ENCODE measurements at places on chromosomes 2 and 18.

DNA sequence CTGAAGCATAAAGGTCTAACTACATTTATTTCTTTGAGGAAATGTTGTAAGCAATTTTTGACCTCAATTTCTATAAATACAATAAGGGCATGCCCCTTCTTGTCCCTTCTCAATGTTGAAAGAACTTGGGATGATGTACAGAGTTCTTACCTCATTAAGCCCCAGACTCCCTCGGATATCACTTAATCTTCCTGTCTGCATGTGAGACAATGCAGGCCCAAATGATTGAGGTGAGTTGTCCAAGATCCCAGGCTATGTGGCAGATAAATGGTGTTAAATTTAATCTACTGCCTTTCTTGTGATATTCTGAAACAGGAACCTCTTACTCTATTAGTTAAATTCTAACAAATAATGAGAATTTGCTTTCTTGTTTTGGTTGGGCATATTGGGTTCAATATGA, 1073.4 kb upstream of the GYPC start:
- DNase-seq: no peak

DNA sequence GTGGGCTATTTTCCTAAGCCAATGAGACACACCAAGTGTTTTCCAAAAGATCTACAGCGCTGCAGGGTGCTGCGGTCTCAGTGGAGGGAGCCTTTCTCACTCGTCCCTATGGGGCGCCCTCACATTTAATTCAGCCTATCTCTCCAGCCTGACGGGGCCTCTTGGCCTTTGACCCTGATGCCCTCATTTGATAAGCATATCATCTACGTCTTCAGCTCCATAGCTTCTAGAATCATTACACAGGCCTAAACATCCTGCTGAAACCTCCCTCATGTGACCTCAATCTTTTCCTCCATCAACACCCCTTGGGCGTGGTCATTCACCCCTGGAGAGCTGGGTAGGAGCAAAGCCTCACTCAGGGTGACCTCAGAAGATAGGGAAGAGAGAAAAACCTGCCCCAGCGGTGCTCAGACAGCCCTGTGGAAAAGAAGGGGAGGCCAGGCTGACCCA, 57.4 kb downstream of the CYP26B1 start:
- no peak for DNase-seq

- DNase-seq: no peak
These were observed 313.4 kb upstream of the CCDC68 start for GRCh38 chr18:55272510-55273243.

- DNase-seq: no peak
These were observed 155.6 kb upstream of the CCDC68 start for GRCh38 chr18:55114876-55115275.

DNA sequence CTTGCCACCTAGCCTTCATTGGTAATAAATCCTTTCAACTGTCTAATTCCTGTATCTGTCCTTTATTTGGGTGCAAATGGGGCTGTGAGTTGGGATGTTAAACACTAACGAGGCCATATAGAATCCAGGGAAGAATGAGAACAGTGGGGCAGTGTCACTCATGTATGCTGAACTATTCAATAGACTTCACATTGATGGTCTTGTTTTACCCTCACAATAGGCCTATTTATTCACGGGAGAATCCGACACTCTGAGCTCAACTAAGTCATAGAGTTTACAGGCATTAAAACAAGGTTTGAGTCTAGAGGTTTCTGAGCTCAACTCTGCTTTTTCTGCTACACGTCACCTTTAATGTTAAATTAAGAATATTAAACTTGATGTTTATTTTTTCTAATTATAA, 421.6 kb downstream of the SOX11 start:
- no peak for DNase-seq

DNA sequence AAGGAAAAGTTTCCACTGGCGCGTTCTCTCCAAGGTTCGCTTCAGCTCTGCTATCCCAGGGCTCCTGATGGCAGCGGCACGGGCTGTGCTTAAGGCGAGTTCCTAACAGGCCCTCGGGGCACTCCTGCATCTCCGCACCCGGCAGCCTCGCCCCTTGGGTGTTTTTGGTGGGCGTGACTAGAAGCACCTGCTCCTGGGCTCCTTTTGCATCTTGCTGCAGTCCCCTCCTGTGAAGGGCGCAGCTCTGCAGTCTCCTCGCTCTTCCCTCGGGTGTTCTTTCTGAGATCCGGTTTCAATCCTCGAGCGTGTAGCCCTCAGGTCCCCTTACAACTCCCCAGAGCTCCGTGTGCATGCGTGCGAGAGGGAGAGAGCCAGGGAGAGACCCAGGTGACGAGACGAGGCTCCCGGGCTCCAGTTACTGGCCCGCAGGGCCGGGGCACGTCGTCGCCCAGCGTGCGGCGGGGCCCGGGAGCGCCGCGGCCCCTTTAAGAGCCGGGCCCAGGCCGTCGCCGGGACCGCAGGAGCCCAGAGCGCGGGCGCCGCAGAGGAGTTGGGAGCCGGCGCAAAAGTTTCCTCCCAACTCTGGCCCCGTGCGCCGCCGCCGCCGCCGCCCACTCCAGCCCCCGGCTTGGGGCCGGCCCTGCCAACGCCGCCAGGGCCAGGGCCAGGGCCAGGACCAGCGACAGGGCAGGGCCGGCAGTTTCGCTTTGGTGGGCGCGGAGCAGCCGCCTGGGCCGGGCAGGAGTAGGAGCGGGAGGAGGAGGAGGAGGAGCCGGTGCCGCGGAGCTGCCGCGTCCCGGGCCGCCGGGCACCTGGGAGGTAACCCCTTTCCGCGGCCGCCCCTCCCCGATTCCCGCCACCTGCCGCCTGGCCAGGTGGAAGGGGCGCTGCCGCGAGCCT, at the start of gene PARD3B:
TSS of gene PARD3B (plus strand) at position 515 of the 900 bp plus-strand sequence. CDS start 525 bp downstream, outside the sequence.
- DNase-seq: no peak

DNA sequence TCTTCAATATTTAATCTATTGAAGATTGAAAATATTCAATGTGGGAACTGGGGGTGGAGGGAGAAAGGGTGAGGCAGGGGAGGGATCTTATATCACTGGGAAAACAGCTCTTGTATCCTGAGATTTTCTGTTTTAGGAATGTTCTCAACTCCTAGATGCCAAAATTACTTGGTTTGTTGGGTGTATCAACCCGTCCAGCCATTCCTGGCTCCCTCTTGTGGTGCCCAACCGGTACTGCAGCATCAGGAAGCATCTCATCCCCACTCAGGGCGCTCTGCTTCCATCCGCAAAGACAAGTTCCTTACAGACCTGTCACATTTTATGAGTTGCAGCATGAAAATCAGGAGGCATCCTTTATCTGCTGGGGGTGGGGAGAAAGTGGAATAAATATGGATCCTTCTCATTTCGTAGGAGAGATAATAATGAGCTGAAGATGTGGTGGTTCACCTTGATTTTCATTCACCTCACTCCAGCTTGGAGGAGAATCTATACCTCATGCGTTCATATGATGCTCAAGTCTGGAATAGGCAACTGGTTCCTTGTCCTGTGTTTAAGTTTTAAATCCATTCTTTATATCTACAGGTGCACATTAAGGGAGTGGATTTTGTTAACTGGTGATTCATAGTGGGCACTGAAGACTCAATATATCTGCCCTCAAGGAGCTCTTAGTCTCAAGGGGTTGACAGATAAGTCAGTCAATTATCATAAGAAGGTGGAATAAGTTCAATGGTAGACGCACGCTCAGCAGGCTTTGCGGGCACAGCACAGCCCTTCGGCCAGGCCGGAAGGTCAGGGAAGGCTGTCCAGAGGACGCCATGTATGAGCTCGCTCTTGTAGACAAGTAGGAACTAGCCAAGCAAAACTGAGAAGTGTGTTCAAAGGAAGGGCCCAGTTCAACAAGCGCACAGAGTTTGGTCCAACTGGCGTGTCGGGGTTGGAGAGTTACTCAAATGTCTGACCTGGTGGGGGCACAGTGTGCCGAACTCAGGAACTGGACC, 127.3 kb downstream of the RNF144A start:
- peak; percentile 51 for DNase-seq

- DNase-seq: no peak
These were observed 84.5 kb downstream of the PTRHD1 start for GRCh38 chr2:24708537-24709152.

- DNase-seq: no peak
These were observed 93.7 kb upstream of the RBBP8 start for GRCh38 chr18:22839340-22839821.

DNA sequence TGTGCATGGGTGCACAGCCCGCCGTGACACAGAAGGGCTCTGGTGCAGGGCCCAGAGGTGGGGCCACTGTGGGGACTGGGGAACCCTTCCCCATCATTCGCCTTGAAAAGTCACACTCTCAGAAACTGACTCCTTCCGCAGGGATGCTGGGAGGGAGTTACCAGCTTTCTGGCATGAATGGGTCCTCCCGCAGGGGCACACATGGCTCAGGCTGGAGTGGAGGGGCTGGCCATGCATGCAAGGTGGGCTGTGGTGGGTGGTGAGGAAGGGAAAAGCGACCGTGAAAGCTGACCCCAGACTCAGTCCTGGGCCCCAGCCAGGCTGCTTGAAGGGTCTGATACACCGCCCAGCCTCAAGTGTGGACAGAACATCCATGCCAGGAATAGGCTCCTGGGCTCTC, 201.1 kb downstream of the TNS1 start:
- DNase-seq: no peak

- no peak for DNase-seq
These were observed 31.9 kb downstream of the EXOC6B start for GRCh38 chr2:72793798-72794440.

GRCh38 chr2:6352247-6352646, 513.5 kb downstream of the CMPK2 start:
- no peak for DNase-seq

DNA sequence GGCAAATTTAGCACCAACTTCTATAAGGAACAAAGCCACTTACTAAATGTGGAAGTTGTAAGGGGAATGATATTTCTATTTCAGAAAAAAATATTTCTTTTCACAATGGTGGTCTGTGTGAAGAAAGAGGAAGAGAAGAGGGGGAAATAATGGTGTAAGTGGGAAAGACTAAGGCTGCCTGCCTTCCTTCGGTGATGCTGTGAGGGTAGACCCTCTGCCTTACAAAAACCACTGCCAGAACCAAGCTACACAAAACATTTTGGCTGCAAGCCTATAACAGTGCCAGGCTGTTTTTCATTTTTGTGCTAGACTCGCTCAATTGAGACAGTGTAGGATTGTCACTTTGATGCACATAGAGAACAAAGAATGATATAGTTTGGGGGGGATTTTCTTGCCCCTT, 286.6 kb downstream of the ZEB2 start:
- DNase-seq: no peak

- DNase-seq: no peak
These were observed 92.3 kb downstream of the GYPC start for GRCh38 chr2:126748188-126748760.

- DNase-seq: no peak
These were observed 27.4 kb upstream of the MC5R start for GRCh38 chr18:13796515-13796914.

- DNase-seq: no peak
These were observed 138.0 kb downstream of the HAUS1 start for GRCh38 chr18:46242183-46242582.

DNA sequence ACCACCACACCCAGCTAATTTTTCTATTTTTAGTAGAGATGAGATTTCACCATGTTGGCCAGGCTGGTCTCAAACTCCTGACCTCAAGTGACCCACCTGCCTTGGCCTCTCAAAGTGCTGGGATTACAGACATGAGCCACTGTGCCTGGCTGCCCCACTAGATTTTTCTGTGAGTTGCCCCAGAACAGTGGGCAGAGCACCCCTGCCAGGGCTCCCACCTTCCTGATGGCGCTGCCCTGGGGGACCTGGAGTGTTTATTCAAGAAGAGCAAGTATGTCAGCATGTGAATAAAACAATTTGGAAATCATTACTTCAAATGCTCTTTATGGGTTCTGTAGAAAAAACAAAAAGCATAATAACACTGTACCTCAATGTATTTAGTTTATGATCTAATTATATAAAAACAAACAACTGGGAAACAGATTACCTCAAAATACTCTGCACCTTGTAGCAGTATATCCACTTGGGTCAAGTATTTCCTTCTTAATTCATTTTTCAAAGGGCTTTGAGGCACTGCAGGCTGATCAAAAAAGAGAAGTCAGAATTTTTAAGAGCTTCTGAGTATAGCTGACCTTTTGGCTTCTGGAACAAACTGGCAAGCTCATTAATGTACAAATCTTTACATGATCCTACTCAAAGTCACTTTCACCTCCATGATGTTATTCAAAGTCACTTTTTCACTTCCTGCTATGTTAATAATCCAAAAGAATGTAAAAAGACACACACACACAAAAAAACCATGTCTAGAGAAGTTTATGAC, 8.9 kb downstream of the HJURP start:
- no peak for DNase-seq

- DNase-seq: no peak
These were observed 457.5 kb downstream of the CNTNAP5 start for GRCh38 chr2:124482551-124482950.

DNA sequence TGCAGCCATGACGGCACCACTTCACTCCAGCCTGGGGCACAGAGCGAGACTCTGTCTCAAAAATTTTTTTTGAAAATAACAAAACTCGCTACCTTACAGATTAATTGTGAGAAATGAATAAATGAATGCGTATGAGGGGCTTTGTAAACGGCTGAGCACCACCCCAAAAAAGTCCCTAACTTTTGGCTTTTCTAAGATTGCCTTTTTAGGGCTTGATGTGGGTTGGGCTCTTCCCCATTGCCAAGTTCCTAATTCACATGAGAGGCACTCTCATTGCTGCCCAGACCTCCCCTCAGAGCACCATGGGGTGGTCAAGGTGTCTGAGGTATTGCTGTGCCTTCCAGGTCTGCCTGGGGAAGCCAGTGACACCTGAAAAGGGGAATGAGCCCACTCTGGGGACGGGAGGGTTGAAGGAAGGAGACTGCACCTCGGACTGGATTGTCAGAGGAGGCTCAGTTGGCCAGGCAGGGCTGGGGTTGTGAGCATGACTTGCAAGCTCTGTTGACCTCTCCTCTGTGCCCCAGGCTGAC, 186.4 kb downstream of the PRKCE start:
- no peak for DNase-seq

DNA sequence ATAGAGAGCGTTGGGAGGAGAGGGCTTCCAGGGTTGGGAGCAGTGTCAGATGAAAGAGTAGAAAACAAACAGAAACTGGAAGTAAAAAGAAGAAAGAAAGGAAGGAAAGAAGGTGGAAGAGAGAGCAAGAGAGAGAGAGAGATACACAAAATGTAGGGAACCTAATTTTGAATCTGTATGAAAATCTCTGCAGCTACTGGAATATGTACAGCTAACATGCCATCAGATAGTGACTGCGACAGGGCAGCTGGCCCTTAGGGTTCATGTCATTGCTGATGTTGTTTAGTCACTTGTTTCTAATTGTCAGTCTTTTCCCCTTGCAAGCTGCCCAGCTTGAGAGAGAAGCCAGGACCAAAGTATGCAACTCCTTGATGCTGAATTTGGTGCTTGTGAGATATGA, 85.8 kb downstream of the POLE4 start:
- DNase-seq: no peak

- DNase-seq: no peak
These were observed 37.3 kb downstream of the FER1L5 start for GRCh38 chr2:96679848-96680247.

DNA sequence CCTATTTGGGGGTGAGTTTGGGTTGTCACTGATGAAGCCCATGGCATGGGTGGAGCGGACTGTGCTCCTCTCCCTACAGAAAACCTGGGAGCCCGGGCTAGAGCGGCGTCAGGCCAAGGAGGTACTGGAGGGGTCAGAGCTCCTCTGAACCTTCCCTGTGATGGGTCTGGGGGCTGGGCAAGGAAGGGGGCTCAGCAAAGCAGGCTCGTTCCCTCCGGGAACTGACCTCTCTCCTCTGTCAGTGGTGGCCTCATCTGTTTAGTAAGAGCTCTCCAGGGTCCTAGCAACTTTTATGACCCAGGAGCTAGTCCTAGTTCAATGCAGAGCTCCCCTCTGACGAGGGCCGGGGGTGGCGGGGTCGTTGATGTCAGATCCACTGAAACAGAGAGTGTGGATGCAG, 62.4 kb upstream of the OTOF start:
- no peak for DNase-seq
